ENCODE measurements at places on chromosomes 2 and 18.

DNA sequence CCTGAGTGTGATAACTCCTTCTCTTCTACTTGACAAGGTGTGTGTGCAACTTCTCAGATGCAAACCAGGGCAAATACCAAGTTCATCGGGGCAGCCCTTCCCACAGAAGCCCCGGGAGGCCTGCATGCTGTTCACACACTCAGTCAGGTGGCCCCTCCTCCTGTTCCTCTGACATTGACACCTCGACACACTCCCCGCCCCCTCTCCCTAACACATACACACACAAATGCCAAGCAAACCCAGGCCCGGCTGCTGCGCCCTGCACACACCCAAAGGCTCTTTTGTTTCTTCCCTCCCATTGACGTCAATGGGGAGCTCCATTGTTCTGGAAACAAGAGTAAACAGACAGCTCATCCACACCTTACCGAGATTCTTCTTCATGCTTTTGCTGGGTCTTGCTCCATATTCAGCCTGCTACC, 1.7 kb upstream of the PER2 start:
- DNase-seq, result no peak

DNA sequence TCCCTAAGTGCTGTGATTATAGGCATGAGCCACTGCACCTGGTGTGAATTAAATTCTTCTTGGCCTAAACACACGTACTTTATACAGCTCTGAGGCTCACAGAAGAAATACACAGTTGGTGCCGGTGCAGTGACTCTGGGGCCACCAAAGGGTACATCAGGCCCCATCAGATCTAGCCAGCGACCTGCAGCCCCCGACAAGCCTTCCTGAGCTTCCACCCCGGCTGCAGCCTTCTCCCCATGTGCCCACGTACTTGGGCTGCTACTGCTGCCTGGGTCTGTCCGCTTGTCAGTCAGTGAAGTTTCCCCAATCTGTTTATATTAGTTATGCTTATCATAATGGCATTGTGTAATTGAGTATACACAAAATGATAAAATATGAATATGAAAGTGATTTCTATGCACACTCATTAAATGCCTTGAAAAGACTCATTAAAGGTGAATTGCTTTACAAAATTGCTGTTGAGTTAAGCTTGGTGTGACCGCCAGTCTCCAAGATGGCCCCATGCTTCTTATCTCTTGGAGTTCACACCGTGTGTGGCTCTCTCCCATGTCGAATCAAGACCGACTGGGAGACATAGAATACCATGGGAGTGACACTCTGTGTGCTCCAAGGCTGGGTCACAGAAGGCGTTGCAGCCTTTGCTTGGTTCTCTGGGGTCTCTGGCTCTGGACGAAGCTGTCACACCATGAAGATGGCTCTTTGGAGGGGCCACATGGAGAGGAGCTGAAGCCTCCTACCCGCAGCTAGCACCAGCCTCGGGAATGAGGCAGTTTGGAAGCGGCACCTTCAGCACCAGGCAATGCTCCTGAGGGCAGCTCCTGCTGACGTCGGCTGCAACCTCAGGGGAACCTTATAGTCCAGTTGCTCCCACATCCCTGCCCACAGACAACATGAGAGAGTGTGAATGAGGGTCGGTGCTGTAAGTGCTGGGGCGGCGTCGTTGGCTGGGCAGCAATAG, 29.2 kb upstream of the HPCAL1 start:
- DNase-seq, result no peak

GRCh38 chr2:69589973-69590652, 53.4 kb downstream of the AAK1 start:
- DNase-seq, result no peak

DNA sequence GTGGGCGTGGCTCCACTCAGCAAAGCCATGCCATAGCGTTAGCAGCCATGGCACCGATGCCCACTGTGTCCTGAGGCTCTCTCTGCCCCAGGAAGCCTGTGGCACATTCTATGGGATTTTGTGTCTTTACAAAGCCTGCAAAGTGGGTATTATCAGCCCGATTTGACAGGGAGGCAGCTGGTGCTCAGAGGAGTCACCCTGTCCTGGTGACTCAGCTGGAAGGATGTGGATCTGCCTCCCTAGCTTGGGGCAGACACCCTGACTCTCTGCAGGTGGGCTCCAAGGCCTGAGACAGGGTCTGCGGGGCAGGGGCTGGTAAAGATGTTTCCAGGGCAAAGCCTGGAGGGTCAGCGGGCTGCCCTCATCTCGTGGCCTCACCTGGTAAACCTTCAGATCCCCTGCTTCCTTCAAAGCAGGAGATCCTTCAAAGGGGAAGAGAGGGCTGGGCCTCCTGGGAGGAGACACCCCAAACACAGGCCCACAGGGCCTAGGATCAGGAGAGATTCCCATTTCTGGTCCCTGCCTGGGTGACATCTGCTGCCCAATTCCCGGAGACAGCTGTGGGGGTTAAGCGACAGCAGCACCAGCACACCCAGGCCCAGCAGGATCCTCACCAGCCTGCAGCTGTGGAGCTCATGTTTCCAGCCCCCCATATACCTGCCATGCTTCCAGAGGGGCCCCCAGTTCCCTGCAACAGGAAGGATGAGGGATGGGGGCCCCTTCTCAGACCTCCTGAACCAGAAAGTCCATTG, 3.0 kb upstream of the ASB1 start:
- no peak for DNase-seq

GRCh38 chr2:186060744-186061440, 322.3 kb downstream of the FSIP2 start:
- DNase-seq, result no peak

Measured in activated T-cell treated with anti-CD3 and anti-CD28 coated beads for 1 hour (primary cell).